T-helper 9 cell (primary cell): ENCODE measurements at places on chromosomes 11 and 22.

DNA sequence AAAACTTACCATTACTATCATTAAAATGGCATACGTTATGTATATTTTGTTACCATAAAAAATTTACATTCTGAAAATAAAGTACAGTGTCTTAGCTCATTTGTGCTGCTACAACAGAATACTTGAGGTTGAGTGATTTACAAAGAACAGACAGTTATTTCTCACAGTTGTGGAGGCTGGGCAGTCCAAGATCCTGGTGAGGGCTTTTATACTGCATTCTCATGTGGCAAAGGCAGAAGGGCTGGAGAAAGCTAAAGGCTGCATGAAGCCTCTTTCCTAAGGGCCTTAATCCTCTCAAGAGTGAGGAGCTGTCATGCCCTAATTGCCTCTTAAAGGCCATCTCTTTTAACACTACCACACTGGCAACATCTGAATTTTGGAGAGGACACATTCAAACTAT, 13.3 kb downstream of the GGTLC2 start:
- DNase-seq: no peak

DNA sequence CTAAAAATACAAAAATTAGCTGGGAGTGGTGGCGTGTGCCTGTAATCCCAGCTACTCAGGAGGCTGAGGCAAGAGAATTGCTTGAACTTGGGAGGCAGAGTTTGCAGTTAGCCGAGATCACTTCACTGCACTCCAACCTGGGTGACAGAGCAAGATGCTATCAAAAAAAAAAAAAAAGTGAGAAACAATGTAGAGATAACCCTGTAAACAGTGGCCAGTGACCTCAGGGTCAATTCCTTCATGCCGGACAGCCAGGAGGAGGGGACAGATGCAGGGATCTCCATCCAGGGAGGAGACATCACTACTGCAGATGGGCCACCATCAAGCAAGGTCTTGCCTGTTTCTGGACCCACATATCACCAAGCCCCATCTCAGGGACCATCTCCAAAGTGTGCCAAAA, 10.2 kb downstream of the CFL1 start:
- DNase-seq: no peak

GRCh38 chr22:33565580-33565995, 354.7 kb downstream of the LARGE1 start:
- no peak for DNase-seq

DNA sequence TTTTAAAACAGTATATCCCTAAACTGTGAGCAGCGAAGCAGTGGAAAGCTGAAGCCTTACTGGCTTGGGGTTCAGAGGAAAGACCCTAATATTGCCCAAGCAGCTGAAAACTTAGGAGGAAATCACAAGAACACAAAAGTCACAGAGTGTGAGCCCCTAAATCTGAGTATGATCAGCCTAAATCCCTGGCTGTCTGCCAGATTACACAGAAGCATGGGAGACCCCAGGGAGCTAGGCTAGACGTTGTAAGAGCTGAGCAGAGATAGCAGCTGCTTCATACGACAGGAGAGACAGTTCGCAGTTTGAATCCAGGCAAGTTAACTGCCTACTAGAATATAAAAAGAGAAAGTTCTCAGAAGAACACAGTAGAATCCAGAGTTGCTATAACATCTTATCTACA, 81.2 kb downstream of the PACS1 start:
- no peak for DNase-seq

DNA sequence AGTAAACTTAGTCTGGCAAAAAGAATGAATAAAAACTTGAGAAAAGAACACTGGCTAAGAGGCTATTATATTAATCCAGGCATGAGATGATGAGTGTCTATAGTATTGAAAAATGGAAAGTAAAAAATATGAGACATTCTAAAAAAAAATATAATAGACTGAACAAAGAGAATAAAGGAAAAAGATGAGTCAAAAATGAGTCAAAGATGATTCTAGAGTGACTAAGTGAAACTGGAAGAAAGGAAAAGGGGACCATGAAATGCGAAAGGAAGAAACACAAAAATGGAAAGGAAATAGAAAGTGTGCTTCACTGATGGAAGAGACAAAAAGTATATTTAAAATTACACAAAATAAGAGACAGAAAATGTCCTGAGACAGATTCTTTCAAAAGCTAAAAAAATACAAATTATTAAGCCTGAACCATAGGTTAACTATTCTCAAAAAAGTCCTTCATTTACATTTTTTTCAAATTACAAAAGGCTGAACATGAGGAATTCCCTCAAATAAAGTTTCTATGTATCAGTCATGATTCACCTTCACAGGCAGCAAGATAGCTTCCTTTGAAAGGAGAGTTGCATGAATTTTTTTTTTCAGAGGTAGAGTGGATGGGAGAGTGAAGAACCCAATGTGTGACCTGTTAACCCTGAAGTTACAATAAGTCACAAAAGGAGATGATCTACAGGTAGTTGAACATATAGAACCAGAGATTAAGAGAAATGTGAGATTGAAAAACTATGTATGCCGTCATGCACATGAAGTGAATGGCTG, 75.2 kb downstream of the EIF3M start:
- DNase-seq: no peak

- no peak for DNase-seq
Measured at GRCh38 chr11:75786101-75786736, 17.6 kb downstream of the DGAT2 start.

DNA sequence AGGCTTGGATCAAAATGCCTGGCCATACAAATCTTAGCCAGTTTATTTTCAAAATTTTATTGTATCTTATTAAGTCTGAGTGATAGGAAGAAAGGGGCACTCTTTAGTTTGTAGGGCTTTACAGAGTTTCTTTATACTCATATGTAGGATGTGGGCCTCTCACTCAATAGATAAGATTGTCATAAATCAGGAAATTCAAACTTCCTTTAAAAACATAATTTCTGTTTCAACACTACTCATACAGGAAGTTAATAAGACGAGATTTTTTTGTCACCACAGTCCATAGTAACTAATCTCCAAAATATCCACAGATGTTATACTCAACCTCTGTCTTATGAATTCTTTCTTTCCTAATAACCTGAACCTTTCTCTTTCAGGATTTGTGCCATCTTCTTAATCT, 13.3 kb upstream of the OR56B4 start:
- DNase-seq: no peak

DNA sequence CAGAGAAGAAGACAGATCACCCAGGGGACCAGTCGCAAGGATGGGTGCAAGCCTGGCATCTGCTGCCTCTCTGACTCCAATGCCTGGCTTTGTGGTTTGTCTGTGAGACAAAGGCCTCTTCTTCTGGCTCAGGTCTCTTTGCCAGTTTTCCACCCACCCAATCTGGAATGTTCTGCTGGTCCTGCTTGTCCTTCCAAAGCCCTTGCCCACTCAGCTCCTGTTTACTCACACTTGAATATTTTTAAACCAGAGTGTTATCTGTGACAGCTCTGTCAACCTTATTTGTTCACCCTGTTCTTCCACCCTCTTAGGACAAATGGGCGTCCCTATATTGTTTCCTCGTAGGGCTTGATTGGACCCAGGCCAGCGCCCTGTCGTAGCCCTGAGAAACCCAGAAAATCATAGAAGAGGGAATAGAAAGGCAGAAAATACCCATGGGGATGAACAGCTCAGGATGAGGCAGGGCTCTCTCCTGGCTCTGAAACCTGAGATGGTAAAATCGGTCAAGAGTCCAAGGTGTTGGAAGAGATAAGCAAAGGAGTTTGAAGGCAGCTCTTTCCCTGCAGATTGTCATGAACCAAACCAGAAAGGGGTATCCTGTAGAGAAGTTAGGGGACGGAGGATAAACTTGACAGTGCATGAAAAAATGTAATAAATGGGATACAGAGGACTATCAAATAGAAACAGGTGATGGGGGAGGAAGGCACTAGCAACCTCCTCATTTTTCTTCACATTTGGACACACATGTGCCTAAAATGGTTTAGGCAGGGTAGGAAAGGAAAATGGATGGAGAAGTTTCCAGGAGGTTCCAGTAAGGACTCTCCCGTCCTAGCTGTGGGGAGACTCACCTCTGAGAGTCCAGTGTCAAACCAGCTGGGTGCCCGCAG, 651 bp downstream of the CRYAB start:
- no peak for DNase-seq

GRCh38 chr11:2316963-2317244, 15.1 kb downstream of the TSPAN32 start:
- no peak for DNase-seq

DNA sequence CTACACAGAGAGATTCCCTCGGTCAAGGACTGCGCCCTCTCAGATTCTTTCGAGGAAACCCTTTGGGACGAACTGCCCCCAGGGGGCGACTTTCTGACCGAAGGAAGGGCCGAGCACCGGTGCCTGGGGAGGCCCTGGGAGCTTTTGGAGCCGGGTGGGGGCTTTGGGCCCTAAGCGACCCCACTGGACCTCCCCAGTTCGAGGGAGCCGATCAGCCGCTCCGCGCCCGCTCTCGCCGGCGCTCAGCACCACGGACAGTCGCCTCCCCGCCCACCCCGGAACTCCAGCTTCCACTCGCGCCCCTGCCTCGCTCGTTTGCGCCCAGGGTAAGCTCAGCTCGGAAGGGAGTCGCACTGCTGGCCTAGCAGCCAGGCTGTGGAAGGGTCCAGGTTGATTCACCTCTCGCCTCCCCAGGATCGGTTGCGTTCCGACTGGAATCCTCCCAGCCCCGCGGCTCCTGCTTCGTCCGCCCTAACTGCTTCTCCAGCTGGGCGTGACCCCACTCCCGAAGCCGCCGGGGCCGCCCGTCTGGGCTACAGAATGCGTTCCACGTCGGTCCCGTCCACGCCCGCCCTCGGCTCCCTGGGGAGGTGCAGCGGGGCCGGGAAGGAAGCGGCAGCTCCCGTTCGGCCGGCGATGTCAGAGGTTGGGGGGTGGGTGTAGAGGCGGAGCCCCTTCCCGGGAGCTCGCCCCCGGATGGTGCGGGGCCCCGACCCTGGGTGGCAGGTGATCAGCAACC, 428 bp downstream of the SCN3B start:
- no peak for DNase-seq

- DNase-seq: no peak
Measured at GRCh38 chr11:129252621-129253020, 60.5 kb upstream of the ARHGAP32 start.

DNA sequence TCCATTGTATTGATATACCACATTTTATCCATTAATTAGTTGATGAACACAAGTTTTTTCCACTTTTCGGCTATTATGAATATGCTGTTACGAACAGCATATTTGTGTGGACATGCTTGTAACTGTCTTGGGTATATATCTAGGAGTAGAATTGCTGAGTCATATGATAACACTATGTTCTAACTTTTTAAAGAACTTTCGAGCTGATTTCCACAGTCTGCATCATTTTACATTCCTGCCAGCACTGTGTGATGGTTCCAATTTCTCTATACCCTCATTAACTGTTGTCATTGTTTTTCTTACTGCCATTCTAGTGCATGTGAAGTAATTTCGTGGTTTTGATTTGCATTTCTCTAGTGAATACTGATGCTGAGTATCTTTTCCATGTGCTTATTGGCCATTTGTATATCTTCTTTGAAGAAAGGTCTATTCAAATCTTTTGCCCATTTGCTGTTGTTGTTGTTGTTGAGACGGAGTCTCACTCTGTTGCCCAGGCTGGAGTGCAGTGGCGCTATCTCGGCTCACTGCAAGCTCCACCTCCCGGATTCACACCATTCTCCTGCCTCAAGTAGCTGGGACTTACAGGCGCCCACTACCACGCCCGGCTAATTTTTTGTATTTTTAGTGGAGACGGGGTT, 7.4 kb upstream of the RCE1 start:
- DNase-seq: no peak

DNA sequence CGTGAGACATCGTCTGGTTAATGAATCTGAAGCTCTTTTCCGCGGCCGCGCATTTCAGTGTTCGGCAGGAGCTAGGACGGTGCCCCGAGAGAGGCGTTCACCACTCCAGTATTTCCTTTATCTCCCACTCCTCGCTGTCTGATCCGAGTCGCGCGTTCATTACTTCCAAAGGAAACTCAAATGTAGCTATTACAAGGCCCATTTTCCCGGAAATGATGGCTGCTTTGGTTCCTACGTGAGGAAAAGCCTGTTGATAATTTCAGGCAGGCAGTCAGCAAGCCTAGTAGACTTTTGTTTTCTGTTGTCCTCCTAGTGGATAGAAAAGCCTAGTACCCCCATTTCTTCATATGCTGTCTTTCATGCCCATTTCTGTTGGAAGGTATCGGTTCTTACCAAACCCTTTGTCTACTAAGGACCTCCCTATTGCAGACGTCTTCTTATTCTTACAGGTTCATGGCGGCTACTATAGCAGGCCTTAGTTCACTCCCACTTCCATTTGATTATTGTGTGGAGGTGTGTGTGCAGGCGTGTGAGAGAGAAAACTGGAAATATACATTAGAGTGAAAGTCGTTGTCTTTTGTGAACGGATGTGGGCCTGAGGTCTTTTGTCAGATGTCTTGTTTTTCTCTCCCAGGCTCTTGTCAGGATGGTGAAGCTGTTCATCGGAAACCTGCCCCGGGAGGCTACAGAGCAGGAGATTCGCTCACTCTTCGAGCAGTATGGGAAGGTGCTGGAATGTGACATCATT, 737 bp downstream of the RBM4 start:
- no peak for DNase-seq

DNA sequence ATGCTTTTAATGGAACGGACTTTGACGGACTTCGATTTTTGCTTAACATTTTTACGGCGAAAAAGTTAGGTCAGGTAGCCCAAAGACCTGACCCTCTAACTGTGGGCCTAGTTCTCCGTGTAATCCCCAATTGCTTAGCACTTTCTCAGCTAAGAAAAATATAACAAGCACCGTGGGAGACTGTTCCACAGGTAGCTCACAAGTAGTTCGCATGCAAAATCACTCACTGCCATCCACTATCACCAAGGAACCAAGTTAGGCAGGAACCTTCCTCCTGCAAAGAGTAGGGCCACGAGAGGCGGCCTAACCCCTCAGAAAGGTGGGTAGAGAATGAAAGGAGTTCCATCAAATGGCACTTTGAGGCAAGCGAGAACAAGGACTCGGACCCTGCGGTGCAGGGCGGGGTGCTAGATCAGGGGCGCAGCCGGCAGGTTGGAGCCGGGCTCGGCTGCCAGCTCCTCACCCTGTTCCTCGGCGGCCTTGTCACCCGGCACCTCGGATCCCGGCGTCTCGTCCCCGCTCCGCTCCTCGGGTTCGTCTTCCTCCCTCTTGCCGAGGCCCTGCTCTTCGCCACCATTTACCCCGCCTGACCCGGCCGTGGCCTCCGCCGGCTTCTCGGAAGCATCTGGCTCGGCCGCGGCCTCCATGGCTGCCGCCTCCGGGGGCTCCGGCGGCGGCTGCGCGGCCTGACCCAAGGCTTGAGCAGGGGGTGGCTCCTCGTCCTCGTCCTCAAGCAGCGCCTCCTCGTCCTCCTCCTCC, 922 bp downstream of the HNRNPUL2 start:
- no peak for DNase-seq

DNA sequence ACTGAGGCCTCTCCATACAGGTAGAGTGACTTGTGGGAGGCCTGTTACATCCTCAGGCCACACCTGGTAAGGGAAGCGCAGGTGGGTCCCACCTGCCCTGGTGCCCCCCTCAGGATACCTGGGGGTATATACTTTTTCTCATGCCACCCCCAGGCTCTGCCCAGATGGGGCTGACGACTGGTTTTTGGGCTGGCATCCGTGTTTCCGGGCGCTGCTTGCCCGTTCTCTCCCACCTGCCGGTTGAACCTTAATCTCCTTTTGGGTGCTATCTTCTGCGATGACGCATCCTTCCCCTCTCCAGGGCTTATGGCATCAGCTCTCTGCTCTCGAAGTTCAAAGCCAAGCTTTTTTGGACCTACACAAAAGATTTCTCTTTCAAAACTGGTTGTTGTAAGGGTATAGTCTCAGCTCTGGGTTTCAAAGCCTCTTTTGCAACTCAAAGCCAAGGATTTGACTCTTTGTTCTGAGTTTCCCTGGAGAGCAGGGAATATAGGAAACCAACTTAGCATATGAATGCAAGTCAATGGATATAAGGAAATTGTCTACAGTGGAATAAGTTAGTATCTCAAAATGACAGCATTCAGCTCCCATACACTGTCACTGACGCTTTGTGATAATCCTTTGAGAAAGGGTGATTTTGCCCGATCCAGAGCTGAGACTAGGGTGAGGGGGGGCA, 8.6 kb upstream of the LRRC10B start:
- DNase-seq: no peak
